ENCODE measurements at places on chromosomes 4 and X. TPM values are rescaled to one million over a fixed set of nuclear protein-coding genes. Genes with fewer than 3 reads are reported as not detected.

MORF4L2 gene
- 400 TPM for total RNA-seq

- no peak for DNase-seq
- H3K4me1 ChIP-seq = no peaks in the 10 kb centered on the region
- H3K4me3 ChIP-seq = no peak overlapping the region
These were observed 48.4 kb downstream of the PTTG2 start for GRCh38 chr4:38008571-38009021.

DNA sequence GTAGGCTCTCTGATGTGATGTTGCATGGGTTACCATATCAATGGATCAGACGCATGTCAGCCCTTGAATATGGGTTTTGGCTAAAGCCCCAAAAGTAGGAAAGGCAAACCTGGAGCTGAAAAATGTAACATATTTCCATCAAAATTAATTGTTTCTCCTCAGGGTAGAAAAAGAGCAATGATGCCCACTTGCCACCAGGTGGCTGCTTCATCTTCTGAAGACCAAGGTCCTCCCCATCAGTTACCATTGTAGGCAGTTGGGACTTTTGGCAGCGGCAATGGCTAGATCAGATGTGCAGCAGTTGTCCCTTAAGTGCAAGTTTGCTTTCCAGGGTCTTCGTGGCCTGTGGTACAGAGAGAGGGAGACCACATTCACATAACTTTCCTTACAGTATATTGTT is 118.2 kb downstream of the NAF1 start:
- H3K4me3 ChIP-seq = no peak overlapping the region
- no peaks in the 10 kb centered on the region for H3K36me3 ChIP-seq
- H3K27ac ChIP-seq = no peak overlapping the region
- H3K27me3 ChIP-seq = no peaks in the 10 kb centered on the region
- H3K4me1 ChIP-seq = no peaks in the 10 kb centered on the region

AKAP14 gene
- not detected for total RNA-seq

GRCh38 chrX:41558531-41558930 is 111.4 kb downstream of the NYX start:
- H3K27ac ChIP-seq = no peak overlapping the region
- DNase-seq = no peak
- no peaks in the 10 kb centered on the region for H3K4me1 ChIP-seq
- H3K4me3 ChIP-seq = no peak overlapping the region
- peaks cover 17% of the 10 kb centered on the region for H3K27me3 ChIP-seq
- H3K36me3 ChIP-seq = no peaks in the 10 kb centered on the region

CTAG1B gene
- total RNA-seq = not detected

MEPE gene
- not detected for total RNA-seq

- no peak for DNase-seq
- no peaks in the 10 kb centered on the region for H3K27me3 ChIP-seq
- H3K4me1 ChIP-seq = no peaks in the 10 kb centered on the region
- H3K36me3 ChIP-seq = no peaks in the 10 kb centered on the region
These were observed 8.5 kb downstream of the OGT start for GRCh38 chrX:71541210-71542022.

DNA sequence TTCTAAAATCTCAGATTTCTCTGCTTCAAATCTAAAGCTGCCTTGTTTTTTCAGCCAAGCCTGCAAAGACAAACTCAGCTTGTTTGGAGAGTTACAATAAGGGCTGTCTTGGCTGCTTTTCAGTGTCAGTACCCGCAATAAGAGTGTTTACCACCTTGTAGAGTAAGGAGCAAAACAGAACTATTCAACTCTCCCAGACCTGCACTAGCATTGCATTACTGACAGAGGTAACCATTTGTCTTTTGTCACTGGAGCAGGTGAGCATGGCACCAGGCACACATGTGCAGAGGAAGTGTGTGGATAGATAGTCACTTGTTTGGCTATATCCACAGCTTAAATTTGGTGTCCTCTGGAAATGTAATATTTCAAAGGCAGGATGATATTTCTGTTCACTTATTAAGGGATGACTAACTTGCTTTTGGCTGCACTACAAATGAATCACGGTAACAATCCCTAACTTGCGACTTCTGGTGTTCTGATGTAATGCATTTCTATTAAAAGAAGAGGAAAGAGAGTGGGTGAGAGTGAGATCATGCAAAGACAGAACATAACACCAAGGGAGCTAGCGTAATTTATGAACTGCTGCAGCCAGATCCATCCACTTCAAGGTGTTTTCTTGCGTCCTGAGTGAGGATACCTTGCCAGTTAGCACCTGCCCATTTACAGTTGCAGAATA is 38.6 kb downstream of the PTCHD1 start:
- no peak for DNase-seq
- no peak overlapping the region for H3K27ac ChIP-seq
- H3K4me1 ChIP-seq = no peaks in the 10 kb centered on the region
- no peaks in the 10 kb centered on the region for H3K36me3 ChIP-seq
- H3K27me3 ChIP-seq = peaks cover 24% of the 10 kb centered on the region

- no peak overlapping the region for H3K27ac ChIP-seq
- no peak overlapping the region for H3K4me3 ChIP-seq
- no peaks in the 10 kb centered on the region for H3K36me3 ChIP-seq
- H3K4me1 ChIP-seq = no peaks in the 10 kb centered on the region
These were observed 88.3 kb upstream of the CITED1 start for GRCh38 chrX:72393836-72394517.

DNA sequence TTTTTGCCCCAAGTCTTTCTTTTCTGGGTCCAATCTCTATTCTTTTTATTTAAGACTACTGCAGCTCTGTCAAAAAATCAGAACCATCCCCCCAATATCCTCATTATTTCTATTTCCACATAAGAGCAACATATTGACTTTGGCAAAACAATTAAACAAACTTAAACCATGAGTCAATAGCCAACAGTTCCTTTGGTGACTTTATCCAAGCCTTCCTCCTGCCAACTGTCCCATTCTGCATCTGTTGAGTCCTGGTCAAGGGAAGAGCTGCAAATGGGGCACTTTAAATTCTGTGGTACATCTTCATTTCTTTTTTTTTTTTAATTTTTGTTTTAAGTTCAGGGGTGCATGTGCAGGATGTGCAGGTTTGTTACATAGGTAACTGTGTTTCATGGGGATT is 1875.0 kb upstream of the PCDH7 start:
- no peak overlapping the region for H3K27ac ChIP-seq
- DNase-seq = no peak
- H3K4me3 ChIP-seq = no peak overlapping the region
- no peaks in the 10 kb centered on the region for H3K36me3 ChIP-seq
- no peaks in the 10 kb centered on the region for H3K27me3 ChIP-seq

GRCh38 chrX:32673193-32673592 is 538.2 kb downstream of the DMD start:
- no peaks in the 10 kb centered on the region for H3K36me3 ChIP-seq
- H3K27me3 ChIP-seq = peaks cover 3% of the 10 kb centered on the region
- H3K4me1 ChIP-seq = no peaks in the 10 kb centered on the region
- H3K4me3 ChIP-seq = no peak overlapping the region

- H3K36me3 ChIP-seq = no peaks in the 10 kb centered on the region
- no peak for DNase-seq
- no peaks in the 10 kb centered on the region for H3K4me1 ChIP-seq
- no peaks in the 10 kb centered on the region for H3K27me3 ChIP-seq
These were observed 90.7 kb upstream of the DCLK2 start for GRCh38 chr4:149987330-149988086.

GUCY1A1 gene
- 75.8 TPM for total RNA-seq

DNA sequence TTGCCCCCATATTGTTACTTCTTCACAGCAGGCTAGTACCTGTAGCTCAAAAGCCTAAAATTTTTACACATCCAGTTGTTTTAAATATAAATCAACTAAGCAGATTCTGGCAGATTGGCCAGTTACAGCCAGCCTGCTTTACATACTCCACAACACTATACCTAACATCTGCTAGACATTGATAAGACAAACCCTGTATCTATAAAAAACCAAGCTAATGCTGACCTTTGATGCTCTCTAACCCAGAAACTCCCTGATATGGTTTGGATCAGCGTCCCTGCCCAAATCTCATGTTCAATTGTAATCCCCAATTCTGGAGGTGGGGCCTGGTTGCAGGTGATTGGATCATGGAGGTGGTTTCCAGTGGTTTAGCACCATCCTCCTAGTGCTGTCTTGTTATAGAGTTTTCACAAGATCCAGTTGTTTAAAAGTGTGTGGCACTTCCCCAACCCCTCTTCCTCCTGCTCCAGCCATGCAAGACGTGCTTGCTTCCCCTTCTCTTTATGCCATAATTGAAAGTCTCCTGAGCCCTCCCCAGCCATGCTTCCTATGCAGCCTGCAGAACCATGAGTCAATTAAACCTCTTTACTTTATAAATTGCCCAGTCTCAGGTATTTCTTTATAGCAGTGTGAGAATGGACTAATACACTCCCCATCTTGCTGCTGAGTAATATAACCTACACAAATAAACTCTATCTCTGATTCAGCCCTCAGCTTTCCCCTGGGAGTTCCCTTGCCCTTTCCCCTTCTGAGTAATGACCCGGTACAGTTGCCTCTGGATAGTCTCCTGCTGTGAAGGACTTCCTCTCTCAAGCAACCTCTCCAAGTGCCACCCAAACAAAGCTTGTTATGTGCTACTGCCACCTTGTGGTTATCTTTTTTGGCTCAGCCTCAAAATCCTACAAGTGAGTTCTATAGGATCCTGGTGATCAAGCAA is 39.6 kb downstream of the ZCCHC13 start:
- peak; percentile 23 for DNase-seq
- H3K27ac ChIP-seq = no peak overlapping the region
- H3K4me1 ChIP-seq = no peaks in the 10 kb centered on the region
- no peak overlapping the region for H3K4me3 ChIP-seq
- H3K36me3 ChIP-seq = no peaks in the 10 kb centered on the region

CDKL5 gene
- 6.9 TPM for total RNA-seq

GLA gene
- 31.5 TPM for total RNA-seq

DNA sequence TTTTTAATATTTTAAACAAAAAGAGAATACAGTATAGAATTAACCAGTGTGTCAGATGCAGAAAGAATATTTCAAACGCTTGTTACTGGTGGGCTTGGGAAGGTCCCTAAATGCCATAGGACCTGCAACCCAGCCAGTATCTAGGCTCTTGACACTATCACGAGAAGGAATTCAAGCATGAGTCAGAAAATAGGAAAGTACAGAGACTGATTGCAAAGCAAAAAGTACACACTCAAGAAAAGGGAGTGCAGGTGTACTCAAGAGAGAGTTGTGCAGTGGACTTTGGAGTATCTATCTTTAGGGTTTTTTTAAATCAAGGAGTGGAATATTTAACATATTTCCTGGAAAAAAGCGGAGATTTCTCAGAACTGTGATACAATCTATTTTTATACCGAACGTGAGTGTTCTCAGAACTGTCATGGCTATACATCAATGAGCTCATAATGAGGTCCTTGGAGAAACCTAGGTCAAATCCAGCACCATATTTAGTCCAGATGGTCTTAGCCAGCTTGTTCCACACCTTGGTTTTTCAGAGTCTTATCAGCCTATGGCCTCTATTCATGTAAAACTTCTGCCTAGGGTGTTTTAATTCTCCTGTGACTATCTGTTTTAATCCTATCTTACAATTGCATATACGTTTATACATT is 291.8 kb upstream of the FAT4 start:
- no peaks in the 10 kb centered on the region for H3K27me3 ChIP-seq
- no peaks in the 10 kb centered on the region for H3K36me3 ChIP-seq
- no peaks in the 10 kb centered on the region for H3K4me1 ChIP-seq
- H3K4me3 ChIP-seq = no peak overlapping the region
- DNase-seq = no peak
- H3K27ac ChIP-seq = no peak overlapping the region

DNA sequence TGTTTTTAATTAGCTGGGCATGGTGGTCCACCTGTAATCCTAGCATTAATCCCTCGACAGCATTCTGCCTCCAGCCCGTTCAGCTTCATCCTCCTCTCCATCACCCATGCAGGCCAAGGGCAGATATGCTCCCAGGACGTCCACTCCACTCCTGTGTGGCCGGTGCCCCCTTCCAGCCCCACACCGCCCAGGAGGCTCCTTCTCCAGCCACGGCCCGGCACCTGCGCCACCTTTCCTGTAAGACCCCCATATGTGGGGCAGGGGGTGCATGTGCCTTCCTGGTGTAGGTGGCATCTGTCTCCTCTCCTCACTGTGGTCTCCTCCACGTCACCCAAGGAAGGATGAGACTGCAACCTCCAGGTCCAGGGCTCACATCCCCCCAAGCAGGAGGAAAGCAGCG is 57.0 kb upstream of the MXD4 start:
- H3K27me3 ChIP-seq = no peaks in the 10 kb centered on the region
- H3K4me3 ChIP-seq = no peak overlapping the region
- no peak for DNase-seq
- H3K36me3 ChIP-seq = no peaks in the 10 kb centered on the region

All from breast epithelium (tissue), 4 donors.